ENCODE measurements at places on chromosomes 12 and 14. TPM values are rescaled to one million over a fixed set of nuclear protein-coding genes. Genes with fewer than 3 reads are reported as not detected.
A peak's percentile ranks its signal among the peaks of the same experiment; 100 is the strongest.

DNA sequence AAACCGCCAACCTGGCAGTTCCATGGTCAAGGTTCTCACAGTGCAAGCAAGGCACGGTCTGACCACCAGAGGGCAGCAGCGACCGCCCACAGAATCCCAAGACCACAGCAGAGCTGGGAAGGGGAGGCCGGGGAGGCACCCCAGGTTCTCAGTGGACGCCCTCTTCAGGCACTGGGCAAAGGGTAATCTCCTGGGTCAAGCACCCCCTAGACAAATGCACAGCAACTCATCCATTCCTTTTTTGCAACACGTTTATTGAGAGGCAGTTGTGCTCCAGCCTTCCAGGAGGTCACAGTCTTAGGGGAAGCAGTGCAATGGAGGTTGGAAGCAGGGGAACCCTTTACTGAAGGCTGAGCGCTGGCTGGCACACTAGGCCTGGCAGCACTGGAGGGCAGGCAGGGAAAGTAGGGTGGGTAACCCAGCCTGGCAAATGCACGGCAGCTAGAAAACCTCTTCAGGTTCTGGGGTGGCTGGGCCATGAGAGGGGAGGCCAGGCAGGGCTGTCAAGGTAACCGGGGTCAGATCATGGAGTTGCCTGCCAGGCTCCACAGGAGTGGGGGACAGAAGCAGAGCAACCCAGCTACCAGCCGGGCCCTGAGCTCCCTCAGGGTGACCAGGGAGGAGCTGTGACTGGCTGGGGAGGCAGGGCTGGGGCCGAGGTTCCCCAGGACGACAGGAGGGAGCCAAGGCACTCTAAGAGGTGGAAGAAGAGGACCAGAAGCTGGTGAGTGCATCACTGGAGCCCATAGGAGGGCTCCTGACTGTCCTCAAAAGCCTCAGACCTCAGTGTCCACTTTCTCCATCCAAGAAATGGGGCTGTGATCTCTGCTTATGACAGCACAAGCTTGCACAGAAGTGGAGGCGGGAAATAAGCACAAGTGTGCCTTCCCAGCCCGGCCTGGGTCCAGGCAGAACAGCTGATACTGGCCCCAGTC lies 1.8 kb upstream of the RHOF start:
- DNase-seq = peak; percentile 69

RIN3 gene
- total RNA-seq = 13.4 TPM

DNA sequence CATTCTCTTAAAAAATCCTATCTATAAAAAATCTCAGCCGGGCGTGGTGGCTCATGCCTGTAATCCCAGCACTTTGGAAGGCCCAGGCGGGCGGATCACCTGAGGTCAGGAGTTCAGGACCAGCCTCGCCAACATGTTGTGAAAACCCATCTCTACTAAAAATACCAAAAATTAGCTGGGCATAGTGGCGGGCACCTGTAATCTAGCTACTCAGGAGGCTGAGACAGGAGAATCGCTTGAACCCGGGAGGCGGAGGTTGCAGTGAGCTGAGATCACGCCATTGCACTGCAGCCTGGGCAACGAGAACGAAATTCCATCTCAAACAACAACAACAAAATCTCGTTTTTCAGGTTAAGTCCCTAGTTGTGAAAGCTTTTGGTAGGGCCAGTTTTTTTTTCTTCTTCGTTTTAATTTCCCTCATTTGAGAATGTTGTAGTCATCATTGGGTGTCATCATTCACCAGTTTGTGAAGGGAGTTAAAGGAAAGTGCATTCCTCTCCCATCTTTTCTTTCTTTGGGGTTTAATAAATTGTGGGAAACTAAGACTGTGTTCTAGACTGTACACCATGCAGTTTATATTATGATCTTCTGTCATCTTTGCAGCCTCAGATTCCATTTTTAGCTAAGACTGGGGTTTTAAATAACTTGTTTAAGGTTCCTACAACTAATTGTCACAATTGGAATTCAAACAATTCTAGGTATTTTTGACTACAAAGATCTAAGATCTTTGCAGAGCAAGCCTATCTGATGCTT lies 23.9 kb downstream of the MDM2 start:
- no peak for DNase-seq

RIMKLB gene
- total RNA-seq = 56.9 TPM

TBC1D30 gene
- total RNA-seq = 9.0 TPM

PMEL gene
- 12.6 TPM for total RNA-seq

EML5 gene
- 0.43 TPM for total RNA-seq

DNA sequence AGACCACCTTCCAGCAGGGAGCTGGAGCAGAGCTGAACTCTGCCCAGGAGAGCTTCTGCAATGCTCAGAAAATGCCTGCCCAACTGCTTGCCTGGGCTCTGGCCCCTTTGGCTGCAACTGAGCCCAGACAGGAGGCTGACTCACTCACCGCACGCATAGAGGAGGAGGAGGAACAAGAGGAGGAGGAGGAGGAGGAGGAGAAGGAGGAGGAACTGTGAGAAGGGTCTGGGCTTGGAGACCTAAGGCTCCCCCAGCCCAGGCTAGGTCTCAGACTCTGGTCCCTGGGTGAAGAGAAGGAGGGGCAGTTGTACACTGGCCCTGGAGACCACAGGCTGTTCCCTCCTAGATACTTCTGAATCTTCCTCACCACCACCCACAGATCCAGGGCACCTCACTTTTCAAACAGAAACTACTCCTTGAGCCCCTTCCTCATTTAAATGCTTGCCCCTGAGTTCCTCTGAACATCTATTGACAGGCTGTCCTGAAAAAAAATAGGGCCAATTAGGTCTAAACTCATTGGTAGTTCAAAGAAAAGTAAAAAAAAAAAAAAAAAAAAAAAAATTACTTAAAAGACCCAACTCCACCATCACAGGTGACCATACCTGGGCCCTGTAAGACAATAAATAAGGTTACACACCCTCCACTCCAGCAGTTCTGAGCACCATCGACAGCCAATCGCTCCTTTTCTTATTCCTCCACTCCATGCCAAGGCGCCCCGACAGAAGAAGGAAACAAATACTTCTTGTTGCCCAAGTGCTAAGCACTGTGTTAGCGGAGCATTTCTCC lies 674 bp downstream of the VDR start:
- DNase-seq = peak; percentile 68

- no peak for DNase-seq
These were observed 25.7 kb downstream of the TSHR start for GRCh38 chr14:80981156-80981555.

ACOT4 gene
- 4.9 TPM for total RNA-seq

DNA sequence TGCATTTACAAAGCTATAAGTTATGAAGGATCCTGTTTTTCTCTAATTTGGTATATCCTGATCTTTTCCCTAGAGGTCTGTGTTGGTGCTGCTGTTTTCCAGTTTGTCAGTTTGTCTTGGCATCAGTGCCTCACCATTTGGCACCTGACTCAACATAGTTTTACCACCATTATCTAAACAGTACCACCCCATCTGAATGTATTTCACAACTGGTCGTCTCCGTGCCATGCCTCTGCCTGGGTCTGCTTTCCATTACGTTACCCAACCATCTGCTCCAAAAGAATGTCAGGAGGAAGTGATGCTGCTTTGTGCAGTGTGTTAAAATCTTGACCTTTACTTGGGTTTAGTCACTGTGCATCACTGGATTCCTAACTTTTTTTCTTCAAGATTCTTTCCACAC lies 129.3 kb upstream of the RASSF8 start:
- DNase-seq = peak; percentile 63

AQP2 gene
- total RNA-seq = not detected

GRCh38 chr12:117072106-117072505 lies 27.1 kb downstream of the TESC start:
- DNase-seq = no peak

- DNase-seq = no peak
These were observed 172.3 kb downstream of the NDUFA12 start for GRCh38 chr12:94831081-94831751.

DNA sequence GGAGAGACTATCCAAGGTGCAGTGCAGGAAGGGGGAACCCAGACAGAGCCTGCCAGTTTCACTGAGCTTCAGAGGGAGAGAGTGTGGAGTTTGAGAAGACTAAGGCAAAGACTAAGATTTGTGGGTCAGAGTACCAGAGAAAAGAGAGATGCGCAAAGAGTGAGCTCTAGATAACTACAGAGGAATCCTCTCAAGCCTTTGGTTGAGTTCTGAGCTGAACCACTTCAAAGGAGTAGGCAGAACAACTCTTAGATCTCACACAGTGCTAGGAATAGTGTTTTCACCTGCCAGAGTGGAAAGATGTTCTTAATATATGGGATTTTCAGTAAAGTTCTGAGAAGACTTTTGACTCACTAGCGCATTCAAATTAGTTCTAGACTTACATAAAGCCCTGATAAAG lies 10.7 kb upstream of the M6PR start:
- DNase-seq = no peak

- DNase-seq = no peak
These were observed 228.4 kb upstream of the FLRT2 start for GRCh38 chr14:85301506-85301905.

RASSF9 gene
- 0.46 TPM for total RNA-seq

DNA sequence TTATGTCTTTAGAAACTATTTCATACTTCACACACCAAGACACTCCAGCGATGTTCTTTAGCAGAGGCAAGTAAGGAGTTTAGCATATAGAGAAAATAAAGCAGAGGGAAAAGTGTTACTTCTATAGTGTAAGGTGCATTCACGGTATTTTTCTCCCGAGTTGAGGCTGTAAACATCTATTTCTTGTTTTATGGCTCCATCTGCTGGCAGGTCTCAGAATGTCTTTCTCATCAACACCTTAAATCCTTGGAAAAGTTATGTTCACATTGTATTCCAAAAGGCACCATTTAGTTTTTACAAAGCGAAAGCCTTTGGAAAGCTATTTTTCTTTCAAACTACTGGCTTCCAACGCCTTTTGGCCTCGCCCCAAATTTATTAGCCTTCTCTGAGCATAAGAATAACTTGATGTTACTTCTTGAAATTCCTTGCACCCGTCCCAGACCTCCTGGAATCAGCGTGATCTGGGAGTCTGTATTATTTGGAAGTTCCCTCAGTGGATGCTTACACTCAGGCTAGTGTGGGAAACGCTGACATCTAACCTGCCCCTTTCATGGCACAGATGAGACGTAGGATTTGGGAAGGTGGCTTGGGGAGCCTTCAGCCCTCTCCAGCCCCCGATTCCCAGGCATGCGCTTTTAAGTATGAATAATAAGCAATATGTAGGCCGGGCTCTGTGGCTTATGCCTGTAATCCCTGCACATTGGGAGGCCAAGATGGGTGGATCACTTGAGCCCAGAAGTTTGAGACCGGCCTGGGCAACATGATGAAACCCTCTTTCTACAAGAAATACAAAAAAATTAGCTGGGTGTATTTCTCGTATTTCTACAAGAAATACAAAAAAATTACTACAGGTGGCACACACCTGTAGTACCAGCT lies 1.9 kb upstream of the PIWIL1 start:
- peak; percentile 12 for DNase-seq

STON2 gene
- total RNA-seq = 6.2 TPM

DNA sequence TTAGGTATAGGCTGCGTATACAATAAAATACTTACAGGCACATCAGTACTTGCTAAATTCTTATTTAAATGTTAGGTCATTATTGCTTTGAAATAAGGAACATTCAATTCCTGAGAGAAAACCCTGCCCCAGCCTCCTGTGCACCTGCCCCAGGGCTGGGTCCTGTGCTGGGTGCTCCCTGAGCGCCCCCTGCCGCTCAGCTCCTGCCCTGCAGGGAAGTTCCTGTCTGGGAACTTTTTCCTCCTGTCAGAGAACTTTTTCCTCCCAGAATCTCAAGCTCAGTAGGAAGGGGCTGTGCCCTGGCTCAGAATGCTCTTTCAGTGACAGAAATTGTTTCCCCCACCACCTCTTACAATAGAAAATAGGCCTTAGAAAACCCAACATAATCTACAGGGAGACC lies 751.1 kb downstream of the TMEM121 start:
- DNase-seq = no peak

- DNase-seq = no peak
These were observed 110.2 kb downstream of the PLEKHA5 start for GRCh38 chr12:19239616-19240234.

DNA sequence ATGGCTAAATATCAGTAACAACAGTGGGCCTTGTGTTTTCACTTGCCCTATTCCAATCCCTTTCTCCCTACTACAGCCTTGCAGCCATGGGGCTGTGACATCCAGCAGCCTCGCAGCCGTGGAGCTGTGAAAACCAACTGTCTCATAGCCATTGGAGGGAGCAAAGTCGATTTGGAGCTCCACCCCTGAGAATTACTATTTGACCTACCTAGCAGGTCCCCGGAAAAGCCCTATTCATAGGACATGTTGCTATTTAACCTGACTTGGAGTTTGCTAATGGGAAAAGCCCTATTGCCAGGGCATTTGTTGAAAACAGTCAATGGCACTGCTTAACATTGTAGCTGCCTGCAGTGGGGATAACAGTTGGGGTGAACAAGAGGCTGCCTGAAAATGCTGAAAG lies 33.3 kb downstream of the ERG28 start:
- DNase-seq = no peak

GRCh38 chr14:19878029-19878642 lies 3.2 kb downstream of the OR4K2 start:
- DNase-seq = no peak

- no peak for DNase-seq
These were observed 11.4 kb downstream of the FBRSL1 start for GRCh38 chr12:132501204-132501940.

AHNAK2 gene
- total RNA-seq = 30.8 TPM

DLK1 gene
- total RNA-seq = not detected

DNA sequence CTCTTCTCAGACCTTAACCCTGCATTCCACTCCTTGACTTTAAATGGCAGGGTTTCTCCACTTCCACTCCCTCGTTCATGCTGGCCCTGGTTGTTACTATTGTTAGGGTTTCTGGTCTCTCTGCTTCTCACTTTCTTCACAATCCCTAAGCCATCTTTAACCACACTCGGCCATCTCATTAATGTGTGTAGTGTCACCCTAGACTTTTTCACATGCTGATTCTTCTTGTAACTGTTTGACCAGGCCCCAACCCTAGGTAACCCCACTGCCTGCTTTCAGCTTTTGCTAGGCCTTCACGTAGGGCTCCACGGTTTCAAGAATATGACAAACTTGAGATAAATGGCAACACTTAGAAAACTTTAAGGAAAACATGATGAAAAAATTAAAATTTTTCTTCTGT lies 195.1 kb downstream of the IPO8 start:
- no peak for DNase-seq

PACS2 gene
- total RNA-seq = 52.2 TPM

All from PC-9 (cell line).